ENCODE measurements at places on chromosomes 2 and 18.

DNA sequence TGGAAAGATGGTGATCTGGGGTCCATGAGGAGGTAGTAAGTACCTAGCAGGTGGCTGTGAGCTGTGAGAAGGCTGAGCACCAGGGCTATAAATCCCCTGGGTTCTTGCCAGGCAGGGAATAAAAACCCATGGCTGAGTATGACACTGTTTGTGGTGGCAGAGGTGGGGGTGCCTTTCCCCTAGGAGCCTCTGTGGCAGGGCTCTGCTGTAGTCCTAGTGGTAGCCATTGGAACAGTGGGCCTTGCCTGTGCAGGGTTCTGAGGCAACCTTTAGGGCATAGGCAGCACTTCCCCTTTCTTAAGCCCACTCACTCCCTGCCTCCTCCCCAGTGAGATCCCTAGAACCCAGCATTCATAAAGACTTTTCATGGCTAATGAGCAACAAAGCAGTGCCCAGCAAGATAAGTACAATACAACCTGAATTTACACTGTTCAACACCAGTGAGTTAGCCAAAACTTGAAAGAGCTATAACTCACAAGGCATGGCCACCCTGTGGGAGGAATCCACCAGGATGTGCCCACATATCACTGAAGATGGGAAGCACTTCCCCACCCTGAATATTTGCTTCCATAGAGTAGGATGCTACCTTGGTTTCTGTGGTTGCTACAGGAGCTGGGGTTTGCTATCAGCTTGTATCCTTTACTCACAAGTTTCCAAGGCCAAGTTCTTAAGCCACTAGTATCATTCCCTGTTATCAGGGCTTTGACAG lies 100.9 kb upstream of the NEUROD1 start:
- DNase-seq, result no peak

- peak; percentile 2 for DNase-seq
Measured at GRCh38 chr2:95231723-95232122, 24.4 kb downstream of the ZNF892 start.

GRCh38 chr2:46299365-46300263 lies 2.4 kb downstream of the EPAS1 start:
- DNase-seq, result no peak

DNA sequence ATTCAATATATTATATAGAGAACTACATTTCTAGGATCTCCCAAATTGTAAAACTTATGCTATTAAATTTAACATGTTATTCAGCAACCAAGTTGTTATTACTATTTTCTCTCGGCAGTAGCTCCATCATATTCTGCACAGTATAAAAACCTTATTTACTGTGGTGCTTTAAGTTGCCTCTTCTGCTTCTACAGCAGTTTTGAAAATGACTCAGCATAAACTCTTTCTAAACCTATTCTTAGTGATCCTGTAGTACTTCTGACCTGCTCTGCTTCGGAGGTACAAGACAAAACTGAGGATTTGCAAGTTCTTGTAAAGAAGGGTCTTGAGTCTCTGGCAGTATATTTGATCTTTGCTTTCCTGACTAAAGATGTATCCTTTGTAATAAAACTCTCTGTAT lies 567.2 kb downstream of the TMX3 start:
- DNase-seq, result no peak

- no peak for DNase-seq
Measured at GRCh38 chr2:134021830-134022524, 231.9 kb upstream of the MGAT5 start.

DNA sequence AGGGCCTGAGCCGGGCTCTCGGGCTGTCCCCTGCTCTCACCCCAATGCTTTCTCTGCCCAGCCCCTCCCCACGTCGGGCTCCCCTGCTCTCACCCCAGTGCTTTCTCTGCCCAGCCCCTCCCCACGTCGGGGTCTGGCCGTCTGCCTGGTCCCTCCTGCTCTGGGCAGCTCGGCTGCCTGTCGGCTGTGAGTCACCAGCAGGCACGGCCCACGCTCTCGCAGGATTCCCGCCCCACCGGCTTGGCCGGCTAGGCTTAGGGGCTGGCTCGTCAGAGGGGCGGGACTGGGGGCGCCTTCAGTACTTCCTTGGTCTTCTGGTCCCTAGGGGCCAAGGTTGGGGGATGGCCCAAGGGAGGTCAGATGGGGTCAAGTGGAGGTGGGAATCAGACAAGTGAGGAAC lies 3.3 kb downstream of the BOK start:
- DNase-seq, result no peak

- DNase-seq, result no peak
Measured at GRCh38 chr2:138093455-138093854, 129.2 kb downstream of the HNMT start.

DNA sequence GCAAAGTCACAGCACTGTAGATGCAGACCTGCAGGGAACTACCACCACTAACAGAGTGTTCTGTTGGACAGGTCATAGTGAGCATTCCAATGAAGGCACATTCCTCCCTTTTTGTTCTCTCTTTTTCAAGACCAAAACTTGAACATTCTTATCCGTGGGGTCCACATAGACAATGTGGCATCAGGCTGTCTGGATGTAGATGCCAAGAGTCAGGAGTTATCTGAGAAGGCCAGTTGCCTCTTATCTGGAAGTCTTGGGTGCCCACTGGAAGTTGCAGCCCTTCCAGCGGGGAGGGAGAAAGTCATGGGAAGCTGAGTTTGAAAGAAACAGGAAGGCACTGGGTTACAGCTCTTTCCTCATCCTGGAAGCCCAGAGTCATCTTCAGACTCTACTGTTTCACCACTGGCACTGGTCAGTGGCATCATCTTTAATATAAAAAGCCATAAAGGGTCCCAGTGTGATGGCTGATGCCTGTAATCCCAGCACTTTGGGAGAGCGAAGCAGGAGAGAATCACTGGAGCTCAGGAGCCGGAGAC lies 61.4 kb downstream of the FAM161A start:
- DNase-seq, result no peak

DNA sequence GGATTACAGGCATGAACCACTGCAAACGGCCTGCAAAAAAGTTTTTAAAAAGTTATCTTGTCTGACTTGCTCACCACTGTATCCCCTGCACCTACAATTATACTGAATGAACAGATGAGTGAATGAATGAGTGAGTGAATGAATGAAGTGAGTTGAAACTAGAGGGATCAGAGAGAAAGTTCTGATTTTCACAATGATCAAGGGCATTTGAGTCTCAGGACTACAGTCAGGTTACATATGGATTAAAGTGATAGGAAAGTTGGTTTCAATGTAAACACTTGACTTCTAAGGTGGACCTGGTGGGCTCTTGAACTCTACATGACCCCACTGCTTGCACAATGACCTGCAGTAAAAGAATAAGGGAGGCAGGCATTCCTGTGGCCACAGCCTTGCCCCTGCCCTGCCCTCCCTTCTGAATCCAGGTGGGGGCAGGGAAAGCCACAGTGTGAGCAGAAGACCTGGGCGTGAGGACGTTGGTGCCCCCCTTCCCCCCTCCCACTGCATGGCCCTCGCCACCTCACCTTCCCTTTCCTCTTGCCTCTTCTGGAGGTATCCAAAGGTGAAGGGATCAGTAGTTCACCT lies 10.7 kb downstream of the C2orf80 start:
- DNase-seq, result no peak

GRCh38 chr2:30270166-30270565 lies 38.8 kb downstream of the LBH start:
- no peak for DNase-seq

- peak; percentile 15 for DNase-seq
Measured at GRCh38 chr2:112958428-112959108, 19.2 kb upstream of the IL36G start.

DNA sequence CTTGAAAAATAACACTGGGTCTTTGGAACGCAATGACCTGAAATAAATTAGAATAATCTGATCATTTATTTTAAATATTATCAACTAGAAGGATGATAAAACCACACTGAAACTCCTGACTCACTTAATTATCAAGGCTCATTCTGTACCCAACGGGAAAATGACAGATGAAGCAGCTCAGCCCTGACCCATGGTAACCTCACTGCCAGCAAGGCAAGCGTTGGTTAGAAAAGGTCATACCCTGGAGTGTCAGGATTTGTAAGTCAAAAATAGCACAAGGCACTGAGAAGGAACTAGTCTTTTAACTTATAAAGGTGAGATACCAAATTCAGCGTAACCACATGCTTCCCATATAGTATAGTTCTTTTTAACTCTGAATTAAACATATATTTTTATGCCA lies 277.5 kb downstream of the ETAA1 start:
- no peak for DNase-seq

GRCh38 chr18:44033144-44033701 lies 647.5 kb upstream of the SETBP1 start:
- no peak for DNase-seq

DNA sequence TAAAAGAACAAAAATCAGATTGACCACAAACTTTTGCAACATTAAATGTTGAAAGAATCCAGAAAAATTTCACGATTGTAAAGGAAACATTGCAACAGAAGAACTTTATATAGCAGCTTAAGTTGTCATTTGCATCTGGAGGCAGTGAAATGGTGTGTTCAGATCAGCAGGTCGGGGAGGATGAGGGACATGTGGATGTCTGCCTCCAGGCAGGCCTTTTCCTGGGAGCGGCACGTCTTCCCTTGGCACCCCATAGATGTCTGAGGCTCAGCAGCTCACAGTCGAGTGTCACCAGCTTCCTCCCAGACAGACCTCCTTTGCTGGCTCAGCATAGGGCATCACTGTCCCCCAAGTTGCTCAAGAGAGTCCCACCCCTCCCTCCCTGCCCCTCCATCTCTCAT lies 44.3 kb upstream of the ASB1 start:
- DNase-seq, result no peak

DNA sequence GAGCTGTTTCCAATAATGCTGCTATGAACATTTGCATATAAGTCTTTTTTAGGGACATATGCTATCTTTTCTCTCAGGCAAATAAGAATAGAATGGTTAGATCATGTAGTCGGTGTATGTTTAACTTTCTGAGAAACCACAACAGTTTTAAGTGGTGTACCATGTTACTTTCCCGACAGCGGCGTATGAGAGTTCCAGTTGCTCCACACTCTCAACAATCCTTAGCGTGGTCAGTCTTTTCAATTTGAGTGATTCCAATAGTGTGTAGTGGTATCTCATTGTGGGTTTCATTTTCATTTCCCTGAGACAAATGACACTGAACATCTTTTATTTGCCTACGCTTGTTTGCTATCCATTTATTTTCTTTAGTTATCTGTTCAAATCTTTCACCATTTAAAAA lies 149.5 kb downstream of the ACOXL start:
- no peak for DNase-seq

- DNase-seq, result no peak
Measured at GRCh38 chr2:162113776-162114168, 38.3 kb downstream of the GCG start.

GRCh38 chr2:111523009-111523408 lies 361.0 kb downstream of the ANAPC1 start:
- no peak for DNase-seq

- no peak for DNase-seq
Measured at GRCh38 chr18:45806226-45806625, 19.2 kb upstream of the SIGLEC15 start.

DNA sequence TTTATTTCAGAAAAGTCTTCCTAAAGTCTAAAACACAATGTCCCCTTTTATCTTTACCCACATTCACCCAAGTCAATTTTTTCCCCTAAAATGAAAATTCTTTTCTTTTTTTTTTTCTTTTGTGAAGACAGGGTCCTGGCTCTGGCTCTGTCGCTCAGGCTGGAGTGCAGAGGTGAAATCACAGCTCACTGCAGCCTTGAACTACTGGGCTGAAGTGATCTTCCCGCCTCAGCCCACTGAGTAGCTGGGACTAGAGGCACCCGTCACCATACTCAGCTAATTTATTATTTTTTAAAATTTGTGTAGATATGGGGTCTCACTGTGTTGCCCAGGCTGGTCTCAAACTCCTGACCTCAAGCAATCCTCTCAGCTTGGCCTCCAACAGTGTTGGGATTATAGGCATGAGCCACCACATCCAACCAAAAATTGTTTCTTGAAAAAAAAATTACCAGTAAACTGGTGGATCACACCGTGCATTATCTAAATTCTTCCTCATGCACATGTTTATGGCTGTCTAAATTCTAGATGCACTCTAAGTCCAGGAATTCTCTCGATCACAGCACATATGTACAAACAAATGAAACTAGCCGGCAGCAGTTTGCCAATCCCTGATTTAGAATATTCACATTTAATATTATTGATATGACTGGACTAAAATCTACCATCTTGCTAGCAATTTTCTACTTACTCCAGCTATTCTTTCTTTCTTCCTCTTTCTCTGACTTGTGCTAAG lies 56.8 kb downstream of the OLA1 start:
- no peak for DNase-seq

DNA sequence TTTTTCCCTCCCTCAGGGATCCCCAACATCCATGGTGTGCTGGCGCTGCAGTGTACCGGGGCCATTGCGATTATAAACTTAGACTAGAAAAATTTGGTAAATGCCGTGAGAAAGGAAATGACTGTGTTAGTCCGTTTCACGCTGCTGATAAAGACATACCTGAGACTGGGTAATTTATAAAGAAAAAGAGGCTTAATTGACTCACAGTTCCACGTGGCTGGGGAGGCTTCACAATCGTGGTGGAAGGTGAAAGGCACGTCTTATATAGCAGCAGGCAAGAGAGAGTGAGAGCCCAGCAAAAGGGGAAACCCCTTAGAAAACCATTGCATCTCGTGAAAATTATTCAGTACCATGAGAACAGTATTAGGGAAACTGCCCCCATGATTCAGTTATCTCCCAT lies 44.3 kb downstream of the NTSR2 start:
- DNase-seq, result no peak

DNA sequence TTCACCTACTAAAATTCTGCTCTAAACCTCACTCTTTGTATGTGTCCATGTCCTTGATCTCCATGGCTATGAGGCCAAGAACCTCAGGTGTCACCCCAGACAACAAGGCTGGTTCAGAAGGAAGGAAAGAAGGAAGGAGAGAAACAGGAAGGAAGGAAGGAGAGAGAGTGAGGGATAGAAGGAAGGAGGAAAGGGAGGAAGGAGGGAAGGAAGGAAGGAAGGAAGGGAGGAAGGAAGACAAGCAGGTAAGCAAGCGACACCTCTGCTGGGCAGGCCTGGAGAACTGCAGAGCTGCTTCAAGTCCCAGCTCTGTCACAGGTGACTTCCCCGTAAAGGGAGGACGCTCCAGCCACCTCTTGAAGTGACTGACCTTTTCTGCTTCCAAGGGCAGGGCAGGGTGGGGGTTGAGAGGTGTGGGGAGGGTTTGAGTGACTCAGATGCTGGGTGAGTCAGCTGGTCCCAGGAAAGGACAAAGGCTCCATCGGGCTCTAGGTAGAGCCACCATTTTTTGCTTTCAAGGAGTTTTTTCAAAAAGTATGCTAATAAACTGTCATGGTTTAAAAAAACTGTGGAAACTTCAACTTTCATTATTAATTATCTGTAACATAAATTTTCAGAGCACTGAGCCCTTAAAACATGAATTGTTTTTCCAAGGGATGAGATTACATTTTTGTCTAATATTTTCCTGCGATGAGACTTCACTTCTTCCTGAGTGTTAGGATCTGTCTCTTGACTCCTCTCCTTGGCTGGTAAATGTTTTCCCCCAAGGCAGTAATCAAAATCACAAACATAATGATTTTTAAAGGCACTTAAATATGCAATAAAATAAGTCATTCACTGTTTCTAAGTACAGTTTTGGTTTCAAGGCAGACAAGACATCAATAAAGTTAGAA lies 90.1 kb upstream of the L3MBTL4 start:
- DNase-seq, result no peak
